ENCODE measurements at places on chromosomes 11 and 22. TPM values are rescaled to one million over a fixed set of nuclear protein-coding genes. Genes with fewer than 3 reads are reported as not detected.

The CASP12 gene
- not detected for total RNA-seq

The PAMR1 gene
- total RNA-seq = 5.3 TPM

The NRIP3 gene
- total RNA-seq = 2.2 TPM

The PLAAT5 gene
- not detected for total RNA-seq

The C11orf97 gene
- not detected for total RNA-seq

The CFAP300 gene
- total RNA-seq = 4.7 TPM

The KMT5B gene
- 44.8 TPM for total RNA-seq

The IL17REL gene
- not detected for total RNA-seq

The CSF2RB gene
- total RNA-seq = not detected

The CARD16 gene
- 2.4 TPM for total RNA-seq

The OR10D3 gene
- not detected for total RNA-seq

The GRIK4 gene
- total RNA-seq = not detected

The NPTXR gene
- under 0.01 TPM for total RNA-seq

The NCF4 gene
- not detected for total RNA-seq

The MFRP gene
- not detected for total RNA-seq
